ENCODE measurements at places on chromosomes 2 and 18.
A peak's percentile ranks its signal among the peaks of the same experiment; 100 is the strongest.

GRCh38 chr2:72945450-72946019 is 28.2 kb downstream of the EMX1 start:
- no peak for DNase-seq

DNA sequence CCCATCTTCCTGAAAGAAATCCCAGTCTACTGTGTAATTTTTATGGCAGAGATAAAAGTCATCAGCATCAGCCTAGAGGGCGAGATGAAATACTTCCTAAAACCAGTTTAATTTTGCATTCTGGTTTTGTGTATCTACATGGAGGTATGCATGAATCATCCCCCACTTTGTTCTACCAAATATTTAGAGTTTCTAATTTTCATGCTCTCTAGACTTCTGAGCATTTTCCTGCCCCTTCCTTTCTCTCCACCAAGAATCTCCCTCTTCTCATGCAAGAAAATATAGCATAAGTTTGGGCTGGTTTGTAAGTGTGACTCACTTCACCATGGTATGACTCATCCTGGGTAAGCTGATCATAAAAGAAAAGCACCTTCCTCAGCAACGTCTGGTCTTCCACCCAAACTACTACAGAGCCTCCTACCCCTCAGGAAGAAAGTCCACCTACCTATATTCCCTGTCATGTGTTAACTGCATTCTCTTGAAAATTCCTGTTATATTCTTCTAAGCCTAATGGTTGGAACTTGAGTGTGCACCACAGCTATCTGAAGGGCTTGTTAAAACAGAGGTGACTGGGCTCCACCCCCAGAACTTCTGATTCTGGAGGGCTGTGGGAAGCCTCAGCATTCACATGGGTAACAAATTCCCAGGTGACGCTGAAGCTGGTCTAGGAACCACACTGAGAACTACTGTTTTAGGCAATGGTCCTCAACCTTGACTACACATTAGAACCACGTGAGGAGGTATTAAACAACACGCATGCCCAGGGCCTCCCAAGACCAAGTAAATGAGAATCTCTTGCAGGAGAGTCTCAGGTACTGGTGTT is 37.4 kb upstream of the RAPGEF4 start:
- DNase-seq = peak; percentile 92

- peak; percentile 30 for DNase-seq
These were observed at the start of gene POMC for GRCh38 chr2:25168256-25169072. POMC (minus strand) TSS chr2:25168580; CDS start chr2:25164772, 3,808 bp downstream.

DNA sequence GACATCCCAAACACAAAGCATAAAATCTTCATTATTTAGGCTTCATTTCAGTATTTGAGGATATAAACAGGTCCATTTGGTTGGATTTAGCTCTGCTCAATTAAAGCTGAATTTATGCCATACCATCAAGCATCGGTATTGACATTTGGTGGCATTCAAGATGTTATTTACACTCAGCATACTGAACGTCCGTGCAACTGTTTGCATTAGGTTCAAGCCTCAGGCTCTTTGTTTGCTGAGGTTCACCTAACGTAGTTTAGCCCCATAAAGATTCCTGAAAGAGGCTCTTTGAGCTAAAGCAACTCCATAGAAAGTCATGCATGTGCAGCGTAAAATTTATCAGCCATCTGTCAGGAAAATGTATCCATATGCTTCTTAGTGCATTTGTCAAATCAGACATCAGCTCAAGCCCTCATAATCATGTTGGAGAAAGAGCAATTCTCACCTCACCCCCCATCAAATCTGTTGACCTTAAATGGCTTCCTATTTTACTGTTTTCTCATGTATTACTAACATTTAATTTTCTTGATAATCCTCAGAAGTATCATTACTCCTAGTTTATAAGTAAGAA is 366.9 kb downstream of the EPHA4 start:
- DNase-seq = no peak

GRCh38 chr2:81551040-81551634 is 1246.6 kb upstream of the LRRTM1 start:
- DNase-seq = no peak

GRCh38 chr2:26873286-26873983 is 25.5 kb downstream of the DPYSL5 start:
- DNase-seq = no peak

DNA sequence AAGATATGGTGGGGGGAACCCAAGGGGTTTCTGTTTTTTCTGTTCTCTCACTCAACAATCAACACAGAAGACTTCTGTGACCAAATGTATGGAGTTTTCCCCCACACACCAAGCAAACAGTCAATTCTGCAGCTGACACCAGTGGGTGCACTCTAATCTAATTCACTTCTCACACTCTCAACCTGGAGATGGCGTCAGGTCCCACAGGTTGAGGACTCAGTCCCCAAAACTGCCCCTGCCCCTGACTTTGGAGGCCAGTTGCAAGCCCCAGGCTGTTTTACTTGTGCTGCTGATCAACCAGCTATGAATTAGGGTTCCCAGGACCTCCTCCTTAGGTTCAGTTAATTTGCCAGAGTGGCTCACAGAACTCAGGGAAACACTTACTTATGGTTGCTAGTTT is 6.2 kb downstream of the RNU2-63P start:
- DNase-seq = no peak

DNA sequence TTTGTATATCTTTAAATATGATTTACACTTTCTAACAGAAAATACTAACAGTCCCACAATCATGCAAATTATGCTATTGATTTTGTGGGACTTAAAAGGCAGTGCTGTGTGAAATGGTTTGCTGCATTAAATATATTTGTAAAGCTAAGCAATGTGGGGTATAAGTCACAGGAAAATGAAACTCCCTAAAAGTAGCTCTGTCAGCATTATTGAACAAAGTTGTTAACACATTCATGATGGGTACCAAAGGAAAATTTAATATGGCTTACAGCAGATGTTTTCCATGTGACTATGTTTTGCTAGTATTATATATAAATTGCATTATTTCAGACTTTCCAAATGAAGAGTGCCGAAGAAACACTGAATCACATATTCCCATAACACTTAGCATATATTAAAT is 1450.0 kb downstream of the LRP1B start:
- no peak for DNase-seq

DNA sequence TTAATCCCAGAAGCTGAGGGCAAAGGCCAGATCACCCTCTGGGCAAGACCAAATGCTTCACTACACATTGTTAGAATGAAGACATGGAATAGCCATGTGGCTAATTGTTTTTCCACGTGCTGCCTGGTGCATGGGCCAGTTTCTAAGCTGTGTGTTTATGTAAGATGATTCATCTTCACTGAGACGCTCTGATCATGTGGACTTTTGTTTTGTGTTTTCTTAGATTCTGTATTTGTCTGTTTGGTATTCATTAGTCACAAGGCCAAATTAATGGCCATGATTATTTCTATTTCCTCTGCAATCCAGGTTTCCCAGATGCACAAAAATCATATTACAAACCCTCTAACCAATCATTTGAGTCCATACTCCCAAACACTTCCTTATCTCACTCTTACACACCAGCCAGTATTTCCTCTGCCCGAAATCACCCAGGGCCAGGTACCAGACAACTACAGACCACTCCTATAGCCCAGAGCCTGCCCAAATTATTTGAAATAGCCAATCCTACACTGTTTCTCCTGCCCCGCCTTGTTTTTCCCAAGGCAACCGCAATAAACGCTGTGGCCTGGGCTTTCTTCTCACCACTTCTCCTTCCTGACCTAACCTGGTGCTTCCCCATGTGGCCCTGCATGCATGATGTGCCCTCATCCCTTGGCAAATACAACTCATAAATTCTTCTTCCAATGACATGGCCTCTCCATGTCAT is 94.2 kb upstream of the SP3 start:
- DNase-seq = peak; percentile 78

DNA sequence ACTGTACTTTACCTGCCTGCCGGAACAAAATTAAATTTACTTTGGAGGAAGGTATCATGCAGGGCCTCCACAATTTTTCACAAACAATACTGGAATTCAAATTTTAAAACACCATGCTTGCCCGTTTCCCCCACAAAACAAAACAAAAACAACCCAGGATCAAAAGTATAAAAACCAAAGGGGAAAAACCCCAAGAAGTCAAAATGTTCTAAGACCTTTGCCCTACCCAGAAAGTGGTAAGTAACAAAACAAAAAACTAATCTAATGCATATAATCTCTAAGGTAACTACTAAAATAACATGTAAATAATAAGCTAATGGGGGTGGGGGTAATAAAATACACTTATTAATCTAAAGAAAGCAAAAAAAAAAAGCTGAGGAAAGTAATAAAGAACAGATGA is 60.5 kb downstream of the CUL3 start:
- DNase-seq = no peak

DNA sequence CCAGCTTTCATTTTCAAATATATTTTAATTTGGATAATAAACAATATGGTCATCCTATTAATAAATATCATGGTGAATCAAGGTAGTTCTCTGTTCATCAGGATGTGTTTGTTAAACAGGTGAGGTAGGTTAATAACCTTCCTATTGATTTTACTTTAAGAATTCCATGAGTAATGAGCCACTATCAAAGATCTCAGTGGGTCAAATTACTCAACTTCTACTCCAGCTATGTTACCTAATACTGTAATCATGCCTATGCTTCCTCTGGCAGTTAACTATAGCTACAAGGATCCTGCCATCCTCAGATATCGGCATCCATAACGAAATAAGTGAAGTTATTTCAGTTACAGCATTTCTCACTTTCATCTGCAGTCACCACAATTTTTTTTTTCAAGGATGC is 289.6 kb upstream of the SLC8A1 start:
- DNase-seq = peak; percentile 41

GRCh38 chr2:48283586-48284269 is 246.2 kb upstream of the STON1 start:
- DNase-seq = no peak

DNA sequence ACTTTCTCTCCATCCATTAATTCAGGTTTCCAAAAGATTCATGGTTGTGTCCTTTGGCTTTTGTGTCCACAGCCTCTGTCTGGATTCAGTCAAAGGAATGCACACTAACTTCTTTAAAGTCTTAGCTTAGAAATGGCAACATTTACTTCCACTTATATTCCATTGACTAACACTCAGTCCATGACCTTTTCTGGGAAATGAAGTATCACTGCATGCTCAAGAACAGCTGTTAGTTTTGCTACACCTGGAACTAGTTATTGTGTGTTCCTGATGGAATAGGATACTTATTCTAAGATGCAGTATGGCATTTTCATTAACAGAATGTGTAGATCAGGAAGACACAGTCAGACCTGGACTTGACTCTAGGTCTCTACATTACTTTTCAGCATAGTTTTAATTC is 88.8 kb downstream of the KYNU start:
- DNase-seq = no peak

DNA sequence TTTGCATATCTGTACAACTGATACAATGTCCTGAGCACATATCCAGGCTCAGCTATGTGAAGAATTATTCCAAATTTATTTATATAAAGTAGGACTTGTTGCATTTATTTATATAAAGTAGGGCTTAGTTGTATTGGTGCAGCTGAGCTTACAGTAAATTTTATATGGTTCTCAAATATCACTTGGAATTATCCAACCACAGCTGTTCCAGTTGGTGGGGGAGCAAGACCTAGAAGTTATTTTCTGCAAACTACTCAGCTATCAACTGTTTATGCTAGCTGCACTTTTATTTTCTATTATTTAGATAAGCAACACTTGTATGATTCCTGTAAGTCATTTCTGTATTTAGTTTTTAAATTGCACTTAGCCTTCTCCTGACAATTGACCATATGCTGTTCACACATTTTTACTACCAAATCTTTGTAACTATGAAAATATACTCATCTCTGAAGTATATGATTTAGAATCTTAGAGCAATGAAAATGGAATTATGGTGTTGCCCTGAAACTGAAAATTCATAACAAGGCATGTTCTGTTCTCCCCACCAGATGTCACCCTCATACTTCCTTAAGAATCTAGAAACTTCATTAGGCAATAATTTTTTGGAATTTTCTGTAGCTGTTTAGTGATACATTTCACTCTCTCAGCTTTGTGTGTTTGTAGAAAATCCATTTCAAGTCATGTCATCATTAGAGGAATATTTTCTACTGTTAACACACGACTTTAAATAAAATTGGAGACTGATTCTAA is 157.0 kb upstream of the CBLN2 start:
- no peak for DNase-seq

DNA sequence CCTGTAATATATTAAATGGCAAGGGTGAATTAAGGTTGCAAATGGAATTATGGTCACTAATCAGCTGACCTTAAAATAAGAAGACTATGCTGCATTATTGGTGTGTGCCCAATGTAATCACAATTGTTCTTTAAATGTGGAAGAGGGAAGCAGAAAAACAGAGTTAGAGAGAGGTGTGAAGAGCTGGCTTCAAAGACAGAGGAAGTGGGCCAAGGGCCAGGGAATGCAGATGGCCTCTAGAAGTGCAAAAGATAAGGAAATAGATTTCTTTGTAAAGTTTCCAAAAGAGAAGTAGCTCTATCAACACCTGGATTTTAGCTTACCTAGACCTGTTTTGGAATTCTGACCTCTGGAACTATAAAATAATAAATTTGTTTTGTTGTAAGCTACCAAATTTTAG is 276.0 kb downstream of the LRRTM1 start:
- no peak for DNase-seq

GRCh38 chr2:45879406-45879805 is 227.9 kb downstream of the PRKCE start:
- DNase-seq = no peak

DNA sequence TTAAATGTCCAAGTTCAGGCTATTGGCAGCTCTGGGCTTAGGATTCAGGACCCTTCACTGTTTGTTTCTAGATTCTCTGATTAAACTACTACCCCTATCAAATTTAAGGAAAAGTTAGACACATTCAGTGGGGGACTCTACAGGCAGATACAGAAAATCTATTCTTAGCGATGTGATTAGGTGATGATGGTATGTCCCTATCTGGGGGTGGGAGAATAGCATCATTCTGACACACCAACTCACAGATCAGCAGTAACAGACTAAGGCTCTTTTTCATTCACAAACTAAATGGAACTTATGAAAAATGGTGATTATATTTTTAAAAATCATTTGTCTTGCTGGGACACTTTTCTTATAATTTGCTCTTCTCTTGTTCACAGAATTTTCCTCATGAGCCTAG is 232.9 kb upstream of the CDH2 start:
- DNase-seq = no peak
